ENCODE measurements at places on chromosomes 11 and 22.

GRCh38 chr11:34502949-34503348 is 10.6 kb downstream of the ELF5 start:
- DNase-seq, result no peak

- no peak for DNase-seq
Measured at GRCh38 chr11:123494195-123495050, 64.4 kb downstream of the GRAMD1B start.

DNA sequence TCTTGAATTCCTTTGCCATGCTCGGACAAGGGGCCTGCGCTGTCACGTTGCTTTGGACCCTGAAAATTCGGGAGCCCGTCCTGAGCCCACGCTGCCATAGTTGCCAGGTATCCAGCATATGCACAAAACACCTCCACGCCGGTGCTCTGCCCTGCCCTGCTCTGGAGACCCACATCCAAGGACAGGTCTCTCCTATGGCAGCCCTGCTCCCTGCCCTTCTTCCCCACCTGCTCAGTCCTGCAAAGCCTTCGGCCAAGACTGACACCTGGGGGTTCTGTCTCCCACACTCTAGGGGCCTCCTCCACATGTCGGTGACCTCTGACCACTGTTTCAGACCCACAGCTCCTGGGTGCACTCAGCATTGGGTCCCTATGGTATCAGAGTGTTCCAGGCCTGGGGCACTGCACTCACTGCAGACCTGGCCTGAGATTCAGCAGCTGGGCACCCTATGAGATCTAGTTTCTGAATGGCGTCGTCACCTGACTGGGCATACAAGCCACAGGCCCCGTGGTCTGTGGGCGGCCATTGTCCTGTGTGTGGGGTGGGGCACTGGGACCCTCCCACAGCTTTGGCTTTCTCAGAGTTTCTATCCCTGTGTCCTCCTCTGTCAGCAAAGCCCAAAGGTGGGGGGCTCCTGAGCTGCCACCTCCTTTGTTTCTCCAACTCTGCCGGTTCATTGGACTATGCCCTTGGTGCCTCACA is 2.0 kb upstream of the KRTAP5-6 start:
- DNase-seq, result no peak

GRCh38 chr11:70207531-70208131 is 4.5 kb downstream of the FADD start:
- no peak for DNase-seq

- peak; percentile 50 for DNase-seq
Measured at GRCh38 chr11:134639586-134640330, 227.7 kb upstream of the B3GAT1 start.

DNA sequence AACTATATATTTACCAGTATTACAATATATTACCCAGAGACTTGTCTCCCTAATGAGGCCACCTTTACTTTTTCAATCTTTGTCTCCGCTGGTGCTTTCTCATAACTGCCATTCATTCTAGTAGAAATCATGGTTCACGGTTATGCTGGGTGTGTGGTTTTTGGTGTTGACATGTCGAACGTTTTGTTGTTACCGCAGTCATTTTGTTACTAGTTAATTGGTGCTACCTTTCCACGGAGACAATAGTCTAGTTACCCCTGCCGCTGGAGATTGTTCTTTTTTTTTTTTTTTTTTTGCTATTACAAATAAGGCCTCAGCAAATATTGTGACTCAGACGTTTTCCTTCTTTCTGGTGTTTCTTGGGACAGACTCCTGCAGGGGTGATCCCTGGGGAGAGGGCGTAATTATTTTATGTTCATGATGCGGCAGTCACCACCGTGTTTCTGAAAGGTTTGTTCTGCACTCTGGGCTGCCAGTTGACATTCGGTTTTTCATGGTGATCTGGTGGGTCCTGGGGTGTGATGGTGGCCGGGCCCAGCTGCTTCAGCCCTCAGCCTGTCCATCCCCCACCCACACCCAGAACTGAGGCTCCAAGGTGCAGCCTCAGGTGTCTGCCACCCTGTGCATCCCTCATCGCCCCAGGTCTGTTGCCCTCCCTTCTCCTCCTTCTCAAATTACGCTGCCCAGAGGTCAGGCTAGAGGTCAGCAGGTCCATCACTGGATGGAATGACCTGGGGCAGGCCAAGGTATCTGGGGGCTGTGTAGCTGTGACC is 28.6 kb downstream of the LRP5 start:
- DNase-seq, result no peak

DNA sequence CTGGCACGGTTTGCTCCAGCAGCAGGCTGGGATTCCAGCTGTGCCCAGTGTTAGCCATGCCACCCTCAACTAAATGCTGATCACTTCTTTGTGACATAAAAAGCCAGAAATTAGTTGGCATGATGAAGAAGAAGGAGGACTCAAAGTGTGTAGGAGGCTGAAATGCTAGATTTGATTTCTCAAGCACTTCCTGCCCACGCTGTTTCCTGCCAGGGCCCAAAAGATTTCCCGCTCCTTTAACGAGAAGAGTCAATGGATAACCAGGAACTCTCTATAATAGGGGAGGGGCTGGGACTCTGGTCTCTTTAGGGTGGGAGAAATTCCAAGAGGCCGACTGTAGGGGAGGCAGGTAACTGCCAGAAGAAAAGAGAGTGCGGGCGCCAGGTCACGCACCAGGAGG is 26.4 kb downstream of the APOL3 start:
- DNase-seq, result no peak

- no peak for DNase-seq
Measured at GRCh38 chr11:94194712-94195111, 66.1 kb downstream of the PANX1 start.

DNA sequence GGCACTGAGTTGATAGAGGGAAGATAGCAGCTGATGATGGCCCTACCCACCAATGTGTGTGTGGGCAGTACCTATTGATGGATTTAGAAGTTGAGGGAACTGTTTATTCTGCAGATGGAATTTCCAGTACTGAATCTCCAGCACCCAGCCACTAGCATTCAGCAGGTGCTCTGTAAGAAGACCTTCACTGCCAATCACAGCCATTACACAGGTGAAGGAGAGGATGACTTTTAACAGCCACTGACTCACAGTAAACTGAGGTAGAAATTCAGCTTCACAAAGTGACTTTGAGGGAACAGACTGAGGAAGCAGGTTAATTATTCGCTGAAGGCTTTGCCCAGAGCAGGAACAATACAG is 107.8 kb downstream of the GGTLC2 start:
- no peak for DNase-seq

- no peak for DNase-seq
Measured at GRCh38 chr11:74311352-74311926, at the start of gene P4HA3. Gene P4HA3, minus strand, starts transcription at chr11:74311640. Its CDS starts 29 bp downstream, at chr11:74311611.

DNA sequence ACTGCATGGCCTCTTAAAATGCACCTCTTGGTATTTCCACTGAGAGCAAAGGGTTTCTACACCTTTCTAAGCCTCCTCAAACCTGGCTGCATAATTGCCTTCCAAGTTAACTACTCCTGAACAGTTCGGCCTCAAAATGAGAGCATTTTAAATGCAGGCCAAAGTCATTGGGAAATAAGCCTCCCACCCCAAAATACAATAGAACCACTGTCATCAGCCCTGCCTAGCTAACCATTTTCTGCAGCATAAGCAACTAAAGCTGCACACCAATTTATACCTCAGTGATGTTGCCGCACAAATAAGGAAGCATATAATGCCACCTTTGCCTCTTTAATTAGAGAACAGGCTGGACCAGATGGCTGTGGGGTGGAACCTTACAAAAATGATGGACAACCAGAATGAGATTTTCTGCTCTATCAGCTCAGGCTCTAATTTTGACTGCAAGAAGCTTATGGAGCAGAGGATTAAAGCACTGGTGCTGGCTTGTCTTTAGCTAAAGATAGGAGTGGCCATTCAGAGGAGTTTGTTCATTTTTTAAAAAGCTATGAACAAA is 4.3 kb downstream of the TOB2 start:
- DNase-seq, result no peak

- DNase-seq, result no peak
Measured at GRCh38 chr11:88320149-88320559, 17.4 kb downstream of the CTSC start.

- DNase-seq, result peak; percentile 75
Measured at GRCh38 chr11:47152953-47153950, 23.4 kb downstream of the ARFGAP2 start.

- DNase-seq, result no peak
Measured at GRCh38 chr22:38843657-38844314, at the start of gene NPTXR. Gene NPTXR, minus strand, starts transcription at chr22:38844028.

- DNase-seq, result no peak
Measured at GRCh38 chr11:46279126-46280099, 2.0 kb downstream of the CREB3L1 start.

DNA sequence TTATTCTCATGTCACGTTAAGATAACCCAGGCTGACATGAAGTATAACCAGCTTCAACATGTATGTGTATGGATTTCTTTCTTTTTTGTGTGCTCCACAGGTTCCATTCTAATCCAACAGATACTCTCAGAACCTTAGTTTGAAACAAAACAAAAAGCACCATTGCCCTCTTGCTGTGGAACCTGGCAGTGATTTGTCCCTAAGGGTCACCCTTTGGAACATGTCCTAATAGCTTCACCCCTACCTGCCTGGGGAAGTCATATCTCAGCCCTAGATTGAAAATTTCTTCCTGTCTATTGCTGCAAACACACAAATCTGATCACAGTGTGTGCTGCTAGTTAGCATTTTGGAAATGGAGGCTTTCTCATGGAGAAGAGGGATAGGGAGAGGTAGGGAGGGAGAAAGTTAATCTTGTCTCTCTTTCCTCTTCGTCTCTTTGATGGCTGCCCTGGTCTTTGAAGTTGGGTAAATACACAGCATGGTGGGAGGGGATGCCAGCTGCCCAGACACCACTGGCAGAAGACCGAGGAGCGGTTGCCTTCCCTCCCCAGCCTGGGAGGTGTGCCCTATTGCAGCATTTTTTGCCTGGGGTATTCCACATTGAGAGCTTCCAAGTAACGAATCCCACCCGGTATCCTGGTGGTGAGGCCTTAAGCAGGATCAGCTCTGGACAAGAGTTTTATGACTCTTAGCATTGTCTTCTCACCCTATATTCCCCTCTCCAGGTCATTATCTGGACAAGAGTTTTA is 11.6 kb upstream of the CADM1 start:
- no peak for DNase-seq

DNA sequence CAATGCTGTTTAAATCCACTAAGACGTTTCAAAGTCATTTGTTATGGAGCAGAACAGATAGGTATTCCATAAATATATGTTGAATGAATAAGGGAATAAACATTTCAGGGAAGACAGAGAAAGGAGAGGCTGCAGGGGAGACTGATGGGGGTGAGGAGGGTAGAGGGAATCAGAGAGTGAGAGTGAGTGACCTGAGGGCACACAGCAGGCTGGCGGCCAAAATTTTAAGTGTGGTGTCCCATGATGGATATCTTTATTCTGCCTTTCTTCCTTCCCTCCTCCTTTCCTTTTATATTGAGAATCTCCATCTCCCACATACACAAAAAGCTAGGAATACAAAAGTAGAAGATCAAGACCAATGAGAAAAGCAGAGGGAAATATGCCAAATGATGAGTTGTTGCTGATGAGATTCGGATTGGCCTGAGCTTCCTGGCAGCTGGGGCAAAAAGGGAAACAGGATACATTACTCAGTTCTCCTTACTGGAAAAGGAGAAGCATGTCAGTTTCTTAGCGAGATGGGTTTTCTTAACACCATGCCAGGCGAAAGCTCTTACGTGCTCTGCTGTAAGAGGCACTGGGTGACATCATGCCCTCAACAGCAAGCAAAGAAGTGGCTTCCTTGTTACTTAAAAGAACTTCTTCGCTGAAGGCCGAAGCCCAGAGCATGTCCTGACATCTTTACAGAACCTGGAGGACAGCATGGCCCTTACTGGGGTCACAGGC is 11.2 kb upstream of the CYTH4 start:
- no peak for DNase-seq

- no peak for DNase-seq
Measured at GRCh38 chr22:36467946-36468345, 13.5 kb downstream of the TXN2 start.
